Hippocampal formation (tissue), 2 donors: ENCODE measurements at places on chromosomes 3 and 15.

DNA sequence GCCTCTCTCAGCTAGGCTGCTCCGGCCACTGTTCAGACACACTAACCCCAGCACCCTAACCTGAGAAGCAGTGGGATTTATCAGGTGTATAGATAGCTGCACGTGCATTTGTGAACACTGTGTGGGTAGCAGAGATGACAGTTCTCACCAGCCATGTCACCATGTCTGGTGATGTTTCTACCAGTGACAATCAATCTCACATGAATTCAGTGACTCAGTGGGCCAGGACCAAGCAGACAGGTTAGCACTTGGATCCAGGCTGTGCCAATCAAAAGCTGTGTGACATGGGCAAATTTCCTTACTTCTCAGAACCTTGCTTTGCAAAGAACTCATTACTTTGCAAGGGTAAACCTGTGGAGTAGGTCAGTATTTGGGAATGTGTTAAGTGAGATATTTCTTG, 65.3 kb upstream of the GATM start:
- DNase-seq, result no peak

DNA sequence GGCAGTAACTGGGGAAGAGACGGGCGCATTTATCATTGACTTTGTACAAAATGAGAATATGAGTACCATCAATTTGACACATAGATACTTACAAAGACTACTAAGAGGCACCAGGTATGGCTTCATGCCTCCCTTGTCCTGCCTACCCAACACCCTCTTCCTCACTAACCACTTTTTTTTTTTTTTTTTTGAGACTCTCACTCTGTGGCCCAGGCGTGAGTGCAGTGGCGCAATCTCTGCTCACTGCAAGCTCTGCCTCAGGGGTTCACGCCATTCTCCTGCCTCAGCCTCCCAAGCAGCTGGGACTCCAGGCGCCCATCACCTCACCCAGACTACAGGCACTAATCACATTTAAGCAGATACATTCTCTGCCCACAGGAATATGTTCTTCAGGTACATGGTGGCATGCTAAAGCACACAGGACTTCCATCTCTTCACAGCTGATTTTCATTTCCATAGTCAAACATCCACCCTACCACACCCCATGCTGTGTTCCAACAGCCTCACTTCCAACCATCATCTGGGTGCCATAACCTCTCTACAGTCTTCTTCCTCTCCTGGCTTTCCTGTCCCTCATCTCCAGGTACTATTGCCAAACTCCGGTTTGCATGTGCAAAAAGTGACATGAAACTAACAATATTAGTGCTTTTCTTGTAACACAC, 41.7 kb downstream of the RAB27A start:
- no peak for DNase-seq

DNA sequence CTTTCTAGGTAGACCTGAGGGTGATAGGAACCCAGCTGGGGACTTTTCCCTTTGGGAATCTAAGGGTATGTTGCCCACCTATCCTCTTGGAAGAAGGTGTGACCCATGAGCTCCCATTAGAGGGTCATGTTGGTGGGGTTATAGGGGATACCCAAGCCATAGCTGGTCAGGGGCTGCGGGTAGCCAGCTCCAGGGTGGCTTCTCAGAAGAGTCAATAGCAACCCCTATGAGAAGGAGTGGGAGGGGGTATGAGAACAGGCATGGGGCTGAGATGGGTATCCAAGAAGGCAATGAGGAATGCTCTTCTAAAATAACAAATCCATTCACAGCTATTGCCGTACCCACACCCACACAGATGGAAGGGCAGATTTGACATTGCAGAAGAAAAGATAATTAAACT, 217.8 kb downstream of the UACA start:
- no peak for DNase-seq

DNA sequence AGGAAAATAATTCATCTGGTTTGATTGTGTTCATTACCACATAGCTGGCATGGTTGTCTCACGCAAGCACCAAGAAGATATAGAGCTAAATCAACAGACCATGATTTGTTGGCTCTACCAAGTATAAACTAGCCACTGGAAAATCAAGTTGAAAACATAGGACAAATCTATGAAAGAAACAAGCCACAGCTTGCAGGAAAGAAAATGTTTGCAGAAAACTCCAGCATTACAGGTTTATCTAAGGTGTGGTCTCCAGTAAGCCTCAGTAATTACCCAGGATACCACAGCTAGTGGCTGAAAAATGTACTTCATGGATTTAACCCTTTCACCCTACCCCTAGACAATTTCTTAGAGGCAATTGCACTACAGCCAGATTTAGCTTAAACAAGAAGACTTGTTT, 340.6 kb downstream of the SOX2 start:
- DNase-seq, result no peak

DNA sequence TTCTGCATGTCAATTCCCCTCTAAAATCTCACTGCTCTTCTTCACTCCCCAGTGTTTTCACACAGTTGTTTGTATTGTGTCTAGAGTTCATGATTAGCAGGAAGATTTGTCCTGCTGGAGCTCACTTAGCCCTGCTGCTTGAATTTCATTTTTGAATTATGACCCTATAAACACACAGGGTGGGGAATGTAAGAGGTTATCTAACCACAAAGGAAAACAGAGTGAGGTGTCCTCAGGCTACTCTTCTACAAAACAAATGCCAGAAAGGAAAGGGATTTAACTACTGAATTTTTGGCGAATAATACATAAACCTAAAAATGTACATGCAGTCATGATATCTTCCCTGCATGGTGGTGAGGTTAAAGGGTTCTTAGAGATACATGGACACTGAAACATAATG, 215.1 kb upstream of the CNTN4 start:
- DNase-seq, result no peak

GRCh38 chr3:24494618-24495325, at the start of gene THRB:
Gene THRB (minus strand): TSS chr3:24494850.
- DNase-seq, result peak; percentile 35

- no peak for DNase-seq
These were observed 63.9 kb upstream of the BBX start for GRCh38 chr3:107458871-107459270.

- DNase-seq, result no peak
These were observed 44.5 kb downstream of the CMTM7 start for GRCh38 chr3:32435911-32436815.

DNA sequence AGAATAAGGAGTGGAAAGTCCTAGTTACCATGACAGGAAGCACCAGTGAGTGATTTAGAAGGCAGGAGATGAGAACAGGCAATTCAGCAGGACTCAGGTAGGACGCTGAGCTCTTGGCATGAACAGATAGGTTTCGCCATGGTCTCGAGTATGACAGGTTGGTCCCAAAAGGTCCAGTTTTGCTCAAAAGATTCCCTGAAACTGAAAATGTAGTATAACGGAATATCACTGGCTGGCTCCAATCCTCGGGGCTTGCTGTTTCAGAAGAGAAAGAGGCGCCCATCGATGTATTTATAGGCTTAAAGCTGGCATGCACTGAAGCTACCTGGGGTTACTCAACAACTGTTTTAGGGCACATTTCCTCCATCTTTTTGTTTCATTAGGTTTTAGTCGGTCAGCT, 59.2 kb downstream of the SRGAP3 start:
- no peak for DNase-seq

- no peak for DNase-seq
These were observed 245.4 kb downstream of the ULK4 start for GRCh38 chr3:41716471-41716870.

DNA sequence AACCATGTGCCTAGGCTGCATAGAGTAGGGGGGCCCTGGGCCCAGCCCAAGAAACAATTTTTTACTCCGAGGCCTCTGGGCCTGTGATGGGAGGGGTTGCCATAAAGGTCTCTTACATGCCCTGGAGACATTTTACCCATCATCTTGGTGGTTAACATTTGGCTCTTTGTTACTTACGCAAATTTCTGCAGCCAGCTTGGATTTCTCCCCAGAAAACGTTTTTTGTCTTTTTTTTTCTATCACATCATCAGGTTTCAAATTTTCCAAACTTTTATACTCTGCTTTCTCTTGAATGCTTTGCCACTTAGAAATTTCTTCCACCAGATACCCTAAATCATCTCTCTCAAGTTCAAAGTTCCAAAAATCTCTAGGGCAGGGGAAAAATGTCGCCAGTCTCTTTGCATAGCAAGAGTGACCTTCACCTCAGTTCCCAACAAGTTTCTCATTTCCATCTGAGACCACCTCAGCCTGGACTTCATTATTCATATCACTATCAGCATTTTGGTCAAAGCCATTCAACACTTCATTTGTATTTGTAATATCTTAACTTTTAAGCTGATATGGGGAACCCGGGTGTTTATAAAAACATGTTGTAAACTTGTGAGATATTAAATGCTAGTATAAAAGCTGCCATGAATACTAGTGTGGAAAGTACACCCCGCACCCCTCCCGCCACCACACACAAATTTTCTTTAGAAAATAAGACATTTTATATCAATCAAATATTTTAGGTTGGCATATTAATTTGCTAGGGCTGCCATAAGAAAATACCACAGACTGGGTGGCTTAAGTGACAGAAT, 56.0 kb upstream of the PLSCR4 start:
- no peak for DNase-seq

GRCh38 chr15:72916897-72917296, 133.3 kb upstream of the ADPGK start:
- no peak for DNase-seq

GRCh38 chr15:27970661-27971392, 128.3 kb downstream of the OCA2 start:
- no peak for DNase-seq

- no peak for DNase-seq
These were observed 45.6 kb upstream of the NMD3 start for GRCh38 chr3:161175506-161175905.

DNA sequence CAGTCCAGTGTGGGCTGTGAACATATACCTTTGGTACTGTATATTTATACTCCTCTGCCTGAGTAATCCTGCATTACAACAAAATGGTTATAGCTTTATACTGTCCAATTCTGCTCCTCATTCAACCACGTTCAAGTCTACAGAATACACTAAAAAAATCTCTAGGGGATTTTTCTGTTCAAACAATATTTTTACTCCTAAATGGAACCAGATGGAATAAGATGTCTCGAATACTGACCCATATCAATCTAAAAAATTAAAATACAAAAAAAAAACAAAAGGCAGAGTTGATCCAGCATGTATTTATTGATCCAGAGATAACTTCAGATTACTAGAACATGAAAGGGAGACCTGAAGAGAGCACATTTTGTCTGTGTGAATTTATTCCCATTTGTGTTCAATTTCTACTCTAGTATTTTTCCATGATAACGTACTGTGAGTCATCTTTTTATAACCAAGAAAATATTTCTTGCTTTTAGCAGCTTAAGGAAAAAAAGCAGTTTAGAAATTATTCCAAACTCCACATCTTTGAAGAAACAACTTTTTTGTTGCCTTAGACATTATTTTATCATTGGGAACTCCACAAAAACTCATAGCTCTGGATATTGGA, 910.7 kb downstream of the TBL1XR1 start:
- no peak for DNase-seq

DNA sequence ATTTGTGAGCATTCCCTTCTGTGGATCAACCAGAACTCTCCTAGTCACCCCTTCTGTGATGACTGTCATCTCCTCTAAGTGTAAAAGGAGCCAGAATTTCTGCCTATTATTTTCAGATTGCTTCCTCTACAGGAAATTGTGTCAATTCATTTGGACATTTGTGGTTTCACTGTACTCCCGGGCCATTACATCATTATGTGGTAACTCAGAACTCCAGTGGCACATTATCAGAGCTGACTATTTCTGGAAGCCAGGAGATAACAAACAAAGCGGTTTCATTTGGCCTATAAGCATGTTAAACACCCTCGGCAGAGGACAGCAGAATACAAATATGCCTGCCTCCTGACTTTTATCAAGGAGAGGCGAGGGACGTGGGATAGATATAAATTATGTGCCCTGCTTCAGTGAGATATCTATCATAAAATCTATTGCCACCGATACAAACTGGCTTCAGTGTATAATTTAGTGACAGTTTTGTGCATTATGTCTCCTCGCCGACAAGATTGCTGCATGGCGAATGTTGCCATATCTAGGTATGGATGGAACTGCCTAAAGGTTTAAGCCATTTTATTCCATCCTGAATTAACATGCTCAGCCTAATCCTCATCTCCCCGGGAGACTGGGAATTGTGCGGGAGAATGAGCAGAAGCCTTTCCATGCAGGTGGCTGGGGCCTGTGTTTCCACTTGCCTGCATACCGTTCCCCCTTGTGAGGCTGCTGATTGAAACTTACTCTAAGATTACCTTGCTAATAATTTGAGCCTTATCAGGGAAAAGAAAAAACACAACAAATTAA, 193.4 kb upstream of the SEMA6D start:
- DNase-seq, result no peak

DNA sequence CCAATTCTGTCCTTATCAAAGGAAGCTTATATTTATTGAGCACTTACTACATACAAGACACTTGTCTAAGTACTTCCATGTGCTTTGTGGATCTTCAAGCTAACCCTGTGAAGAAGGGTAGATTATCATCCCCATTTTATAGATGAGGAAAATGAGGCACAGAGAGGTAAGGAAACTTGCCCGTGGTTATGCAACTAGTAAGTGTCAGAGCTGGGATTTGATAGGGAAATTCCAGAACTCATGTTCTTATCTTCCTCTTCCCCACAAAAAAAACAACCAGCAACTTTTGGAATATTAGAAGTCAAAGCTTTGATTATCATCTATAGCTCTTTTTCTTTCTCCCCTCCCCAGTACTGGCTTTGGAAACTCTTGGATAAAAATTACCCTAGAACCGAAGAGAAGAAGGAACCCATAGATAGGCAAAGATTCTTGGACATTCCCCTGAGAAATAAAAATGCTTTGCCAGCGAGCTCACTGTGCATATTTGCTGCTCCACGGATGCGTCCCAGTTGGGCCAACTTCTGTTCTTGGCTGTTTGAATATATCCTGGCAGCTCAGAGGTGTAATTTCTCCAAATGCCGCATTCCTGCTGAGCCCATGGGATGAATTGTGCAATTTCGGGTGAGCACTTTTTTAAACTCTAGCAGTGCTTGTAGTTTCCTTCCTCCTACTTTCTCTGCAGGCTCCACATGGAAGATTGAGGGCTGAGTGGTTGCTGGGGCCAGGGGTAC, 591.5 kb upstream of the CFAP20DC start:
- DNase-seq, result no peak

GRCh38 chr15:74010929-74011540, 16.5 kb downstream of the PML start:
- DNase-seq, result no peak

- DNase-seq, result peak; percentile 88
These were observed 25.0 kb downstream of the IRAK2 start for GRCh38 chr3:10189557-10190354.

GRCh38 chr3:171204942-171205341, 178.4 kb upstream of the SLC2A2 start:
- DNase-seq, result no peak
